ENCODE measurements at places on chromosomes 5 and 9. TPM values are rescaled to one million over a fixed set of nuclear protein-coding genes. Genes with fewer than 3 reads are reported as not detected.
A peak's percentile ranks its signal among the peaks of the same experiment; 100 is the strongest.

Gene AK3
- total RNA-seq: 59.5 TPM

Gene INSL6
- not detected for total RNA-seq

Gene OR13D1
- not detected for total RNA-seq

Gene PCDHB9
- not detected for total RNA-seq

Gene ZSWIM6
- 5.8 TPM for total RNA-seq

Gene ABO
- total RNA-seq: 1.9 TPM

Gene CRB2
- total RNA-seq: not detected

Gene ELOVL7
- total RNA-seq: 22.1 TPM

Gene COL5A1
- 0.90 TPM for total RNA-seq

Gene PCA3
- not detected for total RNA-seq

Gene CCNJL
- 4.4 TPM for total RNA-seq

Gene GFI1B
- total RNA-seq: not detected

Gene SPAAR
- not detected for total RNA-seq

Gene IGFBPL1
- not detected for total RNA-seq

Gene PCDHA8
- total RNA-seq: not detected

Gene SPINK4
- total RNA-seq: not detected

GRCh38 chr5:76608833-76609232, 14.4 kb downstream of the F2RL2 start:
- DNase-seq: peak; percentile 64

- no peak for DNase-seq
Observed at GRCh38 chr5:93596310-93596675, 13.3 kb downstream of the NR2F1 start.

- no peak for DNase-seq
Observed at GRCh38 chr9:134289241-134289875, 36.9 kb upstream of the RXRA start.

DNA sequence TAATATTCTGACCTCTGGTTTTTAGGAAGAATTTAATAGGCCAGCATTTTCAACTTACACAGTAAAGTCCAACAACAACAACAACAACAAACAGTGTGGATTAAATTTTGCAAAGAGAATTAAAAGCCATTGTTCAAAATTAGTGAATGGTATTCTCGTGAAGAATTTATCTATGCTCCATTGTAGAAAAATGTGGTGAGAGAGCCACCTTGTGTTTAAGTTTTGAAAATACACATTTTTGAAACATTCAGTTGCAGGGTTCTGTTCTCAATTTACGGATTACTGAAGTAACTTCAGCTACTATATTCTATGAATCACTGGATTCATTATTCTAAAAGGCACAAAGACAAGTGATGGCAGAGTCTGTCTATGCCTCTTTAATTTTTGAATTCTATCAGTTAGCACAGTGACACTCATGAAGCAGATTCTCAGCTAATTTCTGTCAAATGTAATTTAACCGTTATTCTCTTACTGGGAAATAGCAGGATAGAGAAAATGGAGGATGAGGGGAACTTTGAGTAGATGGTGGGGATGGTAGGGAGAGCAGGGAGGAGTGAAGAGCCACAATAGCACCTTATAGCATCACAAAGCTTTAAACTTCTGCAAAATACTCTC, 11.0 kb downstream of the CCDC152 start:
- peak; percentile 35 for DNase-seq

DNA sequence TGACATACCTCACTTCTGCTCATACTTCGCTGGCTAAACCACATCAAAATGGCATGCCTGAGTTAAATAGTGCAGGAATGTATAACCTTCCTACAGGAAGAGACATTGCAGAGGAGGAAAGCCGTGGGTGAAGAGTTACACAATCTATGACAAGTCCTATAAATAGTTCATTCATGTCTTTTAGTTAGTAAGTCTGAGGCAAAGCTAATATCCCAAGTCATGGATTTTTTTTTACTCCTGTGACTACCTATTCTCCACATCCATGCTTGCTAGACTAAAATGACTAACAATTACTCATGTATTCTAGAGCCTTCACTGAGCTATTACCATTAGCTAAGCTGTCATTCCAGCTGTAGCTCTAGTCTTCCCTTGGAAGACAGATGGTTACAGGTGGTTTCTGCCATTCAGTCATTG, 391.3 kb downstream of the NR2F1-AS1 start:
- DNase-seq: peak; percentile 100

DNA sequence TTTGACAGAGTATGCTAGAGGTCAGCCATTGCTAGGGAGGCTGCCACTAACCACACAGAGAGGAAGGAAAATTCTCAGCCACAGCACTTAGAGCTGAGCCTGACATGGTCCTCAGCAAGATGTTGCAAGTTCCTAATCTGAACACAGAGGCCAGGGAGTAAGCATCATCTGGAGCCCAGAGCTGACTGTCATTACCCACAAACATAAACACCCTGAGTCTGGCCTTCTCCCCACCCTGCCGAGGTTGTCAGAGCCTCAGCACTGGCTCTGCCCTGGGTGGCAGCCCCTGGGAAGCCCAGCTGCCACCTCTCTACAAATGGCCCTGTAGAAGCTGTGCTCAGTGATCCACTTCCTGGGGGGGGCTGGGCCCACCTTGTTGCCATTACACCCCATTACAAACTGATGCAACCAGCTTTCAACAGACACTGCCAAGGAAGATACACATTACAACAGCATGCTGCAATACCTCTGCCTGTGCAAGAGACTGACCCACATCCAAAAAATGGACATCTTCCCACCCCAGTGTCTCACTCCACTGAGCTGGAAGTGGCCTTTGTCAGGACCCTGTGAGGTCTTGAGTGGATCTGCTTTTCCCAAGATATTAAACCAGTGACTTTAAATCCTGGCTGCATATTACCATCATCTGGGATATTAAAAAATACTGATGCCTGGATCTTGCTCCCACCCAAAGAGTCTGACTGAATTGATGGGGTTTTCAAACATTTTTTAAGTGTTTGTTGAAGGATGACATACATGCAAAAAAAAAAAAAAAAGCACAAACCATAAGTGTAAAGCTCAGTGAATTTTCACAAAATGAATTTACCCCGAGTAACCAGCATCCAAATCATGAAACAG, 33.0 kb downstream of the IRF1 start:
- DNase-seq: no peak

GRCh38 chr9:450057-450456, 235.4 kb downstream of the DOCK8 start:
- peak; percentile 37 for DNase-seq

- no peak for DNase-seq
Observed at GRCh38 chr5:68086439-68086838, 129.1 kb upstream of the PIK3R1 start.

DNA sequence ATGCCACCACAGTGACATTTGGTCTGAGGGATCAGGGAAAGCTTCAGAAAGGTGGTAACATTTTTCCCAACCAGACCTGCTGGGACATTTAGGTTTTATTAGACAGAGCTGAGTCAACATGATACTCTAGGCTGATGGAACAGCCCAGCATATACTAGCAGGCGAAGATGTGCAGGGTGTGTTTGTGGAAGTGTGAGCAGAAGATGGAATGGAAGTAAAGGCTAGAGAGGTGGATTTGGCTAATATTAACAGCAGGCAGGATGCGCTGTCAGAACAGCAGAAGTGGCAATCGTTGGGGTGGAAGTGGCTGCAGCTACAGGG, 340.6 kb downstream of the ASTN2 start:
- no peak for DNase-seq

- DNase-seq: peak; percentile 98
Observed at GRCh38 chr9:35072461-35073278, at the start of gene VCP. Gene VCP, minus strand, starts transcription at chr9:35072625. Its CDS starts 272 bp downstream, at chr9:35072353.

DNA sequence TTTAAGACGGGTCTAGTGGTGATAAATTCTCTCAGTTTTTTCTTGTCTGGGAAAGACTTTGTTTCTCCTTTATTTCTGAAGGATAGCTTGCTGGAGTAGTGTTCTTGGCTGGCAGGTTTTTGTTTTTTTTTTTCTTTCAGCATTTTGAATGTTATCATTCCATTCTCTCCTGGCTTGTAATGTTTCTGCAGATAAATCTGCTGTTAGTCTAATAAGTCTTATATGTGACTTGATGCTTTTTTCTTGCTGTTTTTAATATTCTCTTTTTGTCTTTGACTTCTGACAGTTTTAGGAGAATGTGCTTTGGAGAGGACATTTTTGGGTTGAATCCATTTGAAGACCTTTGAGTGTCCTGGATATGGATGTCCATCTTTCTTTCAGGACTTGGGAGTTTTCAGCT, 16.0 kb downstream of the HSD17B4 start:
- no peak for DNase-seq

GRCh38 chr5:58135571-58136335, 324.1 kb downstream of the PLK2 start:
- DNase-seq: peak; percentile 49

- DNase-seq: no peak
Observed at GRCh38 chr5:178241688-178242231, 9.2 kb upstream of the PHYKPL start.

DNA sequence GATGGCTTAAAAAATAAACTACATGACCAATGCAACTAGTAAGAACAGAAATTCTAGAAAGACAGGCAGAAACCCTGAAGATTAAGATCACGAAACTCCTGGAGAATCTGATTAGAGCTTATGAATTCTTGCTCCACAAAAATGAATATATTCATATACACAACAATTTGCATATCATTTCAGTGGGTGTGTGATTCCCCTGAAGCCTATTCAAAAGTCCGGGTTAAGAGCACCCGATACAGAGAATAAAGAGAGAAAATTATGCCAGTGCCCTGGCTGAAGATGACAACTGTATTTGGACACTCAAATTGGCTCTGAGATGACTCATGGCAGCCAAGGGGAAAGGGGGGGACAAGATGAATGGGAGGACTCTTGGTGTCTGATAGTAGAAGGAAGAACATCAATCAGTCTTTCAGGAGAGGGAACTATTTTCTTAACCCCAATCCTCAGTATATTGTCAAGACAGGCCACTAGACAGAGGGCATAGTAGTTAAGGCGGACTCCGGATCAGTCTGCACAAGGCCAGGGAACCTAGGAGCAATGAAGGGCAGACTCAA, 6.0 kb downstream of the TMOD1 start:
- no peak for DNase-seq

DNA sequence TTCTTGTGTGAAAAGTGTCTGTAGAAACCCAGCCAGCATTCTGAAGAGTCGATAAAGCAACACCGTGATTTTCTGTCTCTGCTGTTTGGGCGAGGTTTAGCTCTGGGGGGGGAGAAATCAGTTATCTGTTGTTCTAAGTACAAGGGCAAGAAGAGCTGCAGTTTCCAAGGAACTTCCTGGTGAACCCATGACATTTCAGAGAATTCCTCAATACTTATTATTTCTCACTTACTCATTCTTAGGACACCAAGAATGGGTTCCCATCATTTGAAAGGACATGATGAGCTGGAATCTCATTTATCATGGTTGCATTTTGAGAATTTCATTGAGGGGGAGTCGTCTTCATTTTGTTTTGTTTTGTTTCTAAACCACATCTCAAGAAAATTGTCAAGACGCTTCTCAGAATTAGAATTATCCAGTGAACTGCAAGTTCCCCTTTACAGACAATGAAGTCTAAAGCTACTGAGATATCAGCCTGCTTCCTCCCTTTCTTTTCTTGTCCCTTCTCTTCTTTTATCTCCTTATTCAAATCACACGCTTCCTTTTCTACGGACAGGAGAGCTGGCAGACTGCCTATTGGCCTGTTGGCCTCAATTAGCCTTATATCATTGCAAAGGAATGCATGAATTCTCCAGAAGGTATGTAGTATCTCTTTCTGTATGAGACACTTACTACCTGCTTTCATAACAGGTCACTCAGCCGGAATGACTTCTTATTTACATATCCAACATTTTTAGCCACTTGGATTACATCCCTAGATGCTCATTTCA, 53.7 kb downstream of the ZNF462 start:
- DNase-seq: peak; percentile 95

GRCh38 chr9:137147793-137148160, 8.8 kb downstream of the GRIN1 start:
- DNase-seq: no peak

GRCh38 chr5:42487077-42487476, 63.8 kb downstream of the GHR start:
- DNase-seq: peak; percentile 50

GRCh38 chr5:152607401-152608160, 202.5 kb upstream of the NMUR2 start:
- no peak for DNase-seq

DNA sequence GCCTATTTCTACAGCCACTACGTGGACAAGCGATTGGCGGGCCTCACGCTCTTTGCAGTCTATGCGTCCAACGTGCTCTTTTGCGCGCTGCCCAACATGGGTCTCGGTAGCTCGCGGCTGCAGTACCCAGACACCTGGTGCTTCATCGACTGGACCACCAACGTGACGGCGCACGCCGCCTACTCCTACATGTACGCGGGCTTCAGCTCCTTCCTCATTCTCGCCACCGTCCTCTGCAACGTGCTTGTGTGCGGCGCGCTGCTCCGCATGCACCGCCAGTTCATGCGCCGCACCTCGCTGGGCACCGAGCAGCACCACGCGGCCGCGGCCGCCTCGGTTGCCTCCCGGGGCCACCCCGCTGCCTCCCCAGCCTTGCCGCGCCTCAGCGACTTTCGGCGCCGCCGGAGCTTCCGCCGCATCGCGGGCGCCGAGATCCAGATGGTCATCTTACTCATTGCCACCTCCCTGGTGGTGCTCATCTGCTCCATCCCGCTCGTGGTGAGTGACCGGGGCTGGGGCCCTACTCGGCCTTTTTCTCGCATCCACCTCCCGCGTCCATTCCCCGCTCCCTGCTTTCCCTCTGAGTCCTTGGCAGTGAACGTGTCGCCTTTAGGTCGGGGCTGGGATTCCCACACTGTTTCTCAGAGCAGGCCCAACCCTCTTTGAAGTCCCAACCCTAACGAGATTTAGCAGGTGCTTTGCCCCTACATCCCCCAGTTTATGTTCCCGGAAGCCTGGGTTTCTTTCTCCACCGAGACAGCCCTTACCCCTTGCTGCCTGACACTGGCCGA, 1.8 kb downstream of the PTGER4 start:
- no peak for DNase-seq

- no peak for DNase-seq
Observed at GRCh38 chr5:56580864-56581263, 234.5 kb upstream of the MAP3K1 start.

DNA sequence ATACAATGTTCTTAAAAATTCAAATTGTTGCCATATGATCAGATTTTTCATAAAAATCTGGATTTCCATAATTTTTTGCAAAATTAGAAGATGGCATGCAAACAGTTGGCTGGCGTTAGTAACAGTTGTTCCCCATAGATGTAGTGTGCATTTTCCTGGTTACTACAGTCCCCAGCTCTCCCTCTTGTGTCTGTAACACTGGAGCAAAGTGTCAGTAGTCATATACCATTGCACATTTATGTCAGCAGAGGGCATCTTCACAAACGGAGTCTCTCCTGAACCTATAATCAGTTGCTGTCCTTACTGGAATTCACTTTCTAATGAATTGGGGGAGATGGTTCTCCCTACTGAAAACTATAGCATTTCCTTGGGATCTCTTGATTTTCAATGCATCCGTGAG, 44.7 kb upstream of the DMAC1 start:
- DNase-seq: peak; percentile 44

GRCh38 chr5:179900206-179900605, 7.5 kb downstream of the TBC1D9B start:
- no peak for DNase-seq

DNA sequence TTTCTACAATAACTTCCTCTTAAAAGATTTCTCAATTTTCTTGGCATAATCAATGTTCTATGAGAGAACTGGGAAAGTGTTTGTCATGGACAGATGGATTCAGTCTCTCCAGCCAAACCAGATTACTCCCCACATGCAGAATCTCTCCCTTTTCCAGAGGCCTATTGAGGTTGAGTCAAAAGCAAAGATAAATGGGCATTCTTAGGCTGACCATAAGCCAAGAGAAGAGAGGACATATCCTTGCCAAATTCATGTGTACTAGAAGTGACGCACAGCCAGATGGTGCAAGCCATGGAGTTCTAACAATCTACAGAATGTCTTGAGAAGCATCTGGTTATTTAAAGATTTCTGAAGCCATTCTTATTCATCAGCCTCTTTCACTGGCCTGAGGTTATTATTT, 2115.0 kb downstream of the MAT2B start:
- no peak for DNase-seq

All from bronchial epithelial cell (primary cell).